ENCODE measurements at places on chromosomes 13 and 19.

- DNase-seq, result no peak
Observed at GRCh38 chr13:105874814-105875213, 660.6 kb downstream of the EFNB2 start.

DNA sequence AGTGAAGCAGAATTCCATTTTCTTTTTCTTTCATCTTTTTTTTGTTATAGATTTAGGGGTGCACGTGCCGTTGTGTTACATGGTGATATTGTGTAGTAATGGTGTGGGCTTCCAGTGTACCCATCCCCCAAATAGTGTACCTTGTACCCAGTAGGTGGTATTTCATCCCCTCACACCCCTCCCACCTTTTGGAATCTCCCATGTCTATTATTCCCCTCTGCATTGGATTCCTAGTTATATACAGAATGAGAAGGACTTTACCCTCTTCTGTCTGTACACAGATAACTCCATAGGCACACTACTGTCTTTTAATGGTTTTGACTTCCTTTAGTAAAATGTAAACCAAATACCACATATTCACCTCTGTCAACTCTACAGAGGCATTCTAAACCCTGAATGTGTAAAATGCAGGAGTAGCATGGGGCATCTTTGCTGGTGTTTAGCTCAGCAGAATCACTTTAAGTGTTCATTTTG, 28.0 kb downstream of the FRY start:
- DNase-seq, result no peak

- DNase-seq, result peak; percentile 2
Observed at GRCh38 chr19:33997690-33998089, 174.6 kb upstream of the LSM14A start.

- no peak for DNase-seq
Observed at GRCh38 chr19:4555657-4556561, 3.6 kb downstream of the SEMA6B start.

GRCh38 chr13:75993823-75994222, 357.7 kb downstream of the LMO7 start:
- no peak for DNase-seq

DNA sequence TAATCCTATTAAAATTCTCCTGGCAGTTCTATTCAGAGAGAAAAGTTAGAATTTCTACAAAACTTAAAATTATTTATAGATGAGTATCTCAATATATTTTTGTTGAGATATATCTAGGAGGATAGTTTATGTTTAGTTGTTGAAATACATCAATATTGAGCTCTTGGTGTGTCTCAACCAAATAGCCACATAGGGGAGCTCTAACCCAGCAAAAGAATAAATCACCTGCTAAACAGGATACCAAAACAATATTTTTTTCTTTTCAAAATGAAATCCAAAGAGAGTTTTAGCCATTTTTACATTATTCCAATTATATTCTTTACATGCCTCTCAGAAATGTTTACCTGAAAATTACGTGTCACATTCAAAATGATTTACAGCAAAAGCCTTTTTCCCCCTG, 954.7 kb downstream of the SLITRK6 start:
- DNase-seq, result no peak

DNA sequence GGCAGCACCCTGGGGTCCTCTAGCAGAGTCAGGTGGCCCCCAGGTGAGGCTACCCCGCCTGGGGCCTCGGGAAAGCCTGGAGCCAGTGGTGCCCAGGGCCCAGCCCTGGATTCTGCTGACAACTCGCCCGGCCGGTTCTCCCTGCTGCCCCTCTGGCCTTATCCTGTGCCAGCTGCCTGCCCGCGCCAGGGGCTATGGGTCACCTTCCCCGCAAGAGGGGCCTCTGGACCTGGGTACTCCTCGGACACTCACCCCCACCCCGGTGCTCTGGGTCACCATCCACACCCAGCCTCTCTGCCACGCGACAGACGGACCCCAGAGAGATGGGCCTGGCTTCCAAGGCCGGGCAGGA, 24.0 kb downstream of the ZBTB7A start:
- no peak for DNase-seq

DNA sequence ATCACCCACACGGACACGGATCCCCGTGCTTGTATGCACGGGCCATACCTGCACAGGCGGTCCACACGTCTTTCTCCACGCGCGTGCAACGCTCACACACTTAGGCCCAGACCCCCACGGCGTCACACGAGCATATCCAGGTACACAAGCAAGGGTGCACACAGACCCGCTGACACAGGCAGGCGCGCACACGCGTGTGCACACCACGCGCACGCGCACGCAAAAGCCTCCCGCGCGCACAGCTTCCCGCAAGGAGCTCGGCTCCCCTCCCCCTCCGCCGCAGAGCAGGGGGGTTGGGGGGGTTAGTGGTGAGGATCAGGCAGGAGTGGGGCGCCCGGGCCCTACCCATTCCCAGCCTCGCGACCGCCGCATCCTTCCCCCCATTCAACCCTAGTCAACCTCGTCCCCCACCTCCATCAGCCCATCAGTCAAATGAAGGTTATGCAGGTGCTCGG, 407 bp downstream of the RAB3A start:
- peak; percentile 29 for DNase-seq

Data from lung microvascular endothelial cell (primary cell).